NCI-H774 (cell line): ENCODE measurements at places on chromosomes 7 and 10.

- DNase-seq = no peak
These were observed 29.9 kb downstream of the ADCYAP1R1 start for GRCh38 chr7:31082017-31082416.

- no peak for DNase-seq
These were observed 63.3 kb downstream of the ZNF783 start for GRCh38 chr7:149325248-149325647.

- no peak for DNase-seq
These were observed 76.2 kb upstream of the ICA1 start for GRCh38 chr7:8338206-8338605.

DNA sequence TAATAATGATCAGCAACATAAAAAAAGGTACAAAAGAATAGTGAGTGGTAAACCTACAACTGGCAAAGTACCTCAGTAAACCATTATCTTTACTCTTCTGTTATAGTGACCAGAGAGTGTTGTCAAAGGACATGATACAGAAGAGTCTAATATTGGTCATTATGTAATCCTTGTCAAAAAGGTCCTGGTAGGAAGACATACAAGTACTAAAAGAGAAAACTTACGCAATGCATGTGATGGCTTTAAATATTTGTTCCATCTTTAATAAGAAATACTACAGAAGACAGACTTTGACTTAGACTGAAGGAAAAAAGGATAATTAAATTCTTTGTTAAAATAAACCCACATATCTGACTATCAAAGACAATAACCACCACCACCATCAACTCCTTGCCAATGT, 6.5 kb downstream of the DOCK4 start:
- DNase-seq = no peak

DNA sequence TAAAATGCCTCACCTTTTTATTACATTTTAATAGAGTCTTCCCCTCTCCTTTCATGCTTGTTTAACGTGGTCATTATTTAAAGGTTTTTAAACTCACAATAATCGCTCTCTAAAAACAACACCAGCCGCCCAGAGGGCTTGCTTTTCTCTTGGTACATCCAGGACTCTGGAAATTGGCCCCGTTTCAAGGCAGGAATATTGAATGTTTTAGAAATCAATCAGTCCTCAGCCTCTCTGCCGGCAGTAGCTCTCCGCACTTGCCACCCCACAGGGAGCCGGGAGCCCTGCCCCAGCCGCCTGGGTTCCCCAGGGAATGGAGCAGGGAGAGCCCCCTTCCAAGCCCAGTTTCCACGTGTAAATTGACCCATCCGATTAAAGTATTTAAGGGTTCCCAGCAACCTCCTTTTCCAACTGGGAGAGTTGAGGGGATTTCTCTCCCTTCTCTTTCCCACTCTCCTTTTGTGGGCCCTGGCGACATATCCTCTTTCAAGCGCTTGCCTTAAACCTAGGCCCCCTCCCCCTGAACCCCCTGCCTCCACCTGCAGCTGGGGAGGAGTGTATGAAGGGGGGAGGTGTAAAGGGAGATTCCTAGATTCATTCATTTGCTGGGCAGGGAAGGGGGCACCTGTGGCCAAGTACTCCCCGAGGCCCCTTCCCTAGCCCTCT, 1.9 kb downstream of the FGF8 start:
- no peak for DNase-seq

- no peak for DNase-seq
These were observed 34.9 kb downstream of the CSGALNACT2 start for GRCh38 chr10:43173120-43173519.

GRCh38 chr10:36171953-36172940, 530.2 kb upstream of the FZD8 start:
- no peak for DNase-seq
